ENCODE measurements at places on chromosomes 5 and 9. TPM values are rescaled to one million over a fixed set of nuclear protein-coding genes. Genes with fewer than 3 reads are reported as not detected.

Gene CCNB1
- total RNA-seq: 10.5 TPM

Gene PPP1R26
- total RNA-seq: 12.7 TPM

Gene DMRT2
- 0.45 TPM for total RNA-seq

Gene PPP3R2
- not detected for total RNA-seq

Gene PHF19
- 23.4 TPM for total RNA-seq

Gene NKD2
- 0.70 TPM for total RNA-seq

Gene SLC36A3
- not detected for total RNA-seq

Gene GALNT12
- total RNA-seq: 2.2 TPM

Gene SCGB3A1
- not detected for total RNA-seq

Gene C9orf50
- not detected for total RNA-seq

Gene SPINK13
- not detected for total RNA-seq

Gene TRAF1
- total RNA-seq: 1.6 TPM

Gene LCN6
- not detected for total RNA-seq

Gene PCDHGA4
- total RNA-seq: 3.2 TPM

Gene LAMC3
- total RNA-seq: 0.30 TPM

Gene ECM2
- 17.3 TPM for total RNA-seq

Gene ADAMTSL2
- total RNA-seq: under 0.01 TPM

Gene CDC26
- total RNA-seq: 41.2 TPM

Gene CRB2
- not detected for total RNA-seq

Gene LCN1
- not detected for total RNA-seq

Gene FOXD4
- 0.23 TPM for total RNA-seq

Gene ELAVL2
- under 0.01 TPM for total RNA-seq

Gene LRRC70
- total RNA-seq: 1.4 TPM

Gene OTP
- total RNA-seq: not detected

Gene SLCO6A1
- total RNA-seq: not detected

Gene NCS1
- total RNA-seq: 26.3 TPM

Gene CDKN2A
- total RNA-seq: 19.0 TPM

Gene PCDHA9
- under 0.01 TPM for total RNA-seq

Gene RAPGEF1
- 11.0 TPM for total RNA-seq

Gene PSAT1
- 27.0 TPM for total RNA-seq

Gene CDKN2B
- 11.2 TPM for total RNA-seq

Gene DDX4
- not detected for total RNA-seq

Gene WDR31
- 0.83 TPM for total RNA-seq

Gene ANGPTL2
- 3.8 TPM for total RNA-seq

Gene CDH9
- not detected for total RNA-seq

Gene RNF183
- total RNA-seq: not detected

Gene TIMD4
- total RNA-seq: not detected

Gene BHMT
- total RNA-seq: not detected

Gene DAB2IP
- total RNA-seq: 7.7 TPM

Gene CLK4
- total RNA-seq: 26.1 TPM

Gene FAM170A
- total RNA-seq: not detected

Gene LSM11
- 4.7 TPM for total RNA-seq

Gene ADAMTSL1
- 51.2 TPM for total RNA-seq

Gene CATSPER3
- total RNA-seq: not detected

Gene CCL27
- 0.47 TPM for total RNA-seq

Gene DNM1
- 4.4 TPM for total RNA-seq

Gene NR6A1
- 0.45 TPM for total RNA-seq

Gene DCTN3
- 161 TPM for total RNA-seq

Gene IL9
- not detected for total RNA-seq

Gene SH3GL2
- not detected for total RNA-seq

Gene FRMPD1
- total RNA-seq: 0.12 TPM

Gene C5orf52
- total RNA-seq: not detected

Gene PDE6A
- total RNA-seq: not detected

Gene CXCL14
- total RNA-seq: not detected

Gene OGN
- 2.1 TPM for total RNA-seq

Gene RAI14
- 131 TPM for total RNA-seq

Gene PDLIM4
- 17.3 TPM for total RNA-seq

Data from smooth muscle cell of the coronary artery (primary cell).